Cardiac muscle cell (in vitro differentiated cells and primary cell): ENCODE measurements at places on chromosomes 4 and X.
A peak's percentile ranks its signal among the peaks of the same experiment; 100 is the strongest.

- no peak for DNase-seq
Observed at GRCh38 chr4:95551653-95552052, 2.9 kb upstream of the UNC5C start.

DNA sequence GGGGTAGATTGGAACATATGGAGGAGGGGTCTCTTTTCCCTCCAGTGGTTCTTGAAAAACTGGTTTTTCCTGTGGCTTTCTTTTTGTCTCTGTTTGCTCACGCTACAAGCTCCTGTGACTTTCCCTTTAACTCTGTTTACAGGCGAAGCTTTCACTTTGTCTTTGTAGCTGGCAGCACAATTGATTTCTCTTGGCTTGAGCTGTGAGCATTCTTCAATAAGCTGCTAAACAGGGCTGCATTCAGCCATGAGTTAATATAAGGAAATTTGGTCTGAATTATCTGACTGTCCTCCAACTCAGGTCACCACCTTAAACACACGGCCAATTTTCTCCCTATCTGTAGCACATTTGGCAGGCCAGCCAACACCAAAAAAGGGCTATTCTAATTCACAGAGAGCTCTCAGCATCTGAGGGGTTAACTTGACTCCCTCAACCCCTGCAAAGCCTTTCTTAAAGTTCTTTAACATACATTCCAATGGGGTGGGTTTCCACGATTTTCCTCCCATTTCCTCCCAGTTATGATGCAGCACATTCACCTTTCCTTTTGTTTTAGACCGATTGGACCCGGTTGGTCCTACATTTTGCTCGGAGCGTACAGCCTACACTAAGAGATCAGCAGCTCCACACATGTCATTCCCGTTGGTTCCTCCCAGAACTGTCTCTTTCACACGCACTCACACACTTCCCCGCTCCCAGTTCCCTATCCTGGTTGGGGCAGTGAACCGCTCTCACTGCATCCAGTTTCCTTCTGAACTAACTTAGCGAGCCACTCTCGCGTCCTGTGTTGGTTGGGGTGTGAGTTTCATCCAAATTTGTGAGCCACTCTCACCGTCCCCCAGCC, 45.4 kb downstream of the UGT2A3 start:
- DNase-seq, result no peak

GRCh38 chr4:1033840-1034551, 22.6 kb downstream of the FGFRL1 start:
- DNase-seq, result no peak

- no peak for DNase-seq
Observed at GRCh38 chrX:76159453-76159852, 13.4 kb upstream of the PBDC1 start.

DNA sequence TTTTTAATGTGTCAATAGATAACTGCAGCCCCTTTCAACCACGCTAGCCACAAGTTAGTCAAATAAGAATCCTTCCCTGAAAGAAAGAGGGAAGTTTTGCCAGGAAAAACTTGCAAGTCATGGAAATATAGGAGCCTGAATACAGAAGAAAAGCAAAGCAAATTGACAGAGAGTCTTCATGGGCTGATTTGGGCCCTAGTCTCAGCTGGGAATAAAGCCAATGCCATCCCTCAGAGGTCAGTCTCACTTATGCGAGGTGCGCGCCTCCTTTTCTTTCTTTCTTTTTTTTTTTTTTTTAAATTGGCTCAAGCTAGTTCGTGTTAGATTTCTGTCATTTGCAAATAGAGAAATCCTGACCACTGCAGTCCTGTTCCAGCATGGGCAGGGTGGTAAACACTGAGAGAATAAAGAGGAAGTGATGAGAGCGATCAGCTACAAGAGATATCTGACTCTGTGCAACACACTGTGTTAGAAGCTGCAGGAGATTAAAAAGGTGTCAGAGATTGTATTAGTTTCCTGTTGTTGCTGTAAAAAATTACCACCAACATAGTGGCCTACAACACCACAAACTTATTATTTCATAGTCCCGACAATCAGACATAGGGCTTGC, 299.7 kb downstream of the LDB2 start:
- DNase-seq, result peak; percentile 37

DNA sequence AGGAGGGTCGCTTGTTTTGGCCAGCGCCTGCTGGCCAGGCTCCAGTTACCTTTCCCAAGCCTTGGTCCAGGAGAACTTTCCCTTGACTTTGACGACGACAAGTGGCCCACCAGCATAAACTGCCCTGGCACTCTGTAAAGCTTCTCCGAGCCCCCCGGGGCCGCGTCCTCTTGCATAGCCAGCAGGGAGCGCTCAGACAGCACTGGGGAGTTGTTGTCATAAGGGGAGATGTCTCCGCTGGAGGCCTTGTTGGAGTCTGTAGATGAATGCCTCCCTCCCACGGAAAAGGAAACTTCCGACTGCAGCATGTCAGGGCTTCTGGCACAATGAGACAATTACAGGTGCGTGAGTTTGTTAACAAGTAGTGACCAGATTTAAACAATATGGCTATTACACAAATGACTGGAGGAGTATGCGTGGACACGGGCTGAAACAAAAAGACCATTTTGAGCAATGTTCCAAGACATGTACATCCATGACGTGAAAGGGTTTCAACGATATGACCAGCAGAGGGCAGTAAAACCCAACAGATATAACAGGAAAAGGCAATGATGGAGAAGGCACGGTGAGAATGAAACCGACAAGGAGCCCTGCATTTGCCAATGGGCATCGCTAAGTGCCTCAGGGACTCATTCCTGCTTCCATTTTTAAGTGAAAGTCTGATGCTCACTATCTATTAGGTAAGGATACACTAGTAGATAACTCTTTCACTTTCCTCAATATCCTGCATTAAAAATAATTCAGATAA, 33.0 kb downstream of the HCCS start:
- peak; percentile 86 for DNase-seq

DNA sequence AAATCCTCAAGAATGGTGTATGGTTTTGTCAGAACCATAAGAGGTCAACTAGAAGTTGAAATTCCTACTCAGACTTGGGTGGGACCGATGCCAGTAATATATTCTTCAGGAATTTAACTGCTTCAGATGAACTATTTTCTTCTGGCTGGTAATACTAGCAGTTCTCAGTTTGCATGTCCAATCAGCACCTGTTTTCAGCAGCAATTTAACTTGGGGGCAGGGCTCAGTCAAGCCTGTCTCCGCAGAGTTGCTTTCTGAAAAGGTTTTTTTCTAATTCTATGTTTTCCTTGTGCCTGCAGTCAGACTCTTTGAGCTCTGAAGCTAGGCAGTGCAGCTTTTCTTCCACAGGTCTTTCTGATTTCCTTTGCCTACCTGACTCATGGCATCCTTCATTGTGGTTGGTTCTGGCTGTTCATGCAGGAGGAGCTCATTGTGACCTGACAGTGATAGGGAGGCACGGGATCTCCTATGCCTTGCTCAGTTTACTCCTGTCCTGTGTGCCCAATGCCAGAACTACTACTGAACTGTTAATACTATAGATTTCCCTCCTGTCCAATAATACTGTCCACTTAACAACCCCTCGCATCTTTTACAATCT, 17.3 kb upstream of the FMR1 start:
- peak; percentile 28 for DNase-seq

DNA sequence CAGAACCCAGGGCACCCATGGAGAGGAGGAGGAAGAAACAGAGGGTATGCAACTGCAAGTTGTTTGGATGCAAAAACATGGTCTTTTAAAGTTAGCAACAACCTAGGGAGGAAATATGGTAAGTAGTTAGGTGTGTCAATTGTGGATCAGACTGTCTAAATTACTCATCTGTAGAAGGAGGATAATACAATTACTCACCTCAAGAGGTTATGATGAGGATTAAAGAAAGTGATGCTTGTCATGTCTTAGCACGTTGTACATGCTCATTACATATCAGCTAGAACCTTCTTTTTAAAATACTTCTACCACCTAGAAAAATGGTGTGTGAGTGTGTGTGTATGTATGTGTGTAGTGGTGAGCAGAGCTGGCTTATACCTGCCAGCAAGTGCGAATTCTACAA, 2.3 kb upstream of the C1QTNF7 start:
- no peak for DNase-seq

DNA sequence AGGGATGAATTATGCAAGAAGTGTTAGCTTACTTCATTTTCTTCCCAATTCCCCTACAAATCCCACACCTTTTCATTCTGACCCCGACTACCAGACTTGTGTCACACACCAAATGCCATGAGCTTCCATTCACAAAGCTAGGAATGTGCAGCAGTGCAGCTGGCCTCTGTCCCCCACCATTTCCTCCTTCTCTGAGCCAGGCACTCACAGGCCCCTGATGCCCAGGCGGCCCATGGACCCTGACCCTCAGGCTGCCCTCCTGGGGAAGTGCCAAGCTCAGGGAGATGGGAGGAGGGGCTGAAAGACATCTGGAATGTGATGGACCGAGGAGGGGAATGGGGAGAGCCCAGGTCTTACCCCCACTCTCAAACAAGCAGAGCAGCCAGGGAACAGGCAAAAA, 67.0 kb upstream of the BCOR start:
- no peak for DNase-seq

DNA sequence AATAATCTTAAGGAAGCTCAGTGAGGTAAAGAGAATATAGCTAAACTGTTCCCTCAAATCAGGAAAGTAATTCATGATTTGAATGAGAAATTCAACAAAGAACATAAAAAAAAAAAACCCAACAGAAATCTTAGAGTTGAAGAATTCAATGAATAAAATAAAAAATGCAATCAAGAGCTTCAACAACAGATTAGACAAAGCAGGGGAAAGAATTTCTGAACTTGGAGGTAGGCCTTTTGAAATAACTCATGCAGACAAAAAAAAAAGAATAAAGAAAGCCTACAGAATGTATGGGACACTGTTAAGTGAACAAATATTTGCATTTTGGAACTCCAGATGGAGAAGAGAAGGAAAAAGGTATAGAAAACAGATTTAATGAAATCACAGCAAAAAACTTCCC, 77.9 kb downstream of the CBR4 start:
- DNase-seq, result no peak

GRCh38 chr4:15931451-15932210, 6.9 kb downstream of the FGFBP1 start:
- DNase-seq, result no peak

- DNase-seq, result no peak
Observed at GRCh38 chr4:151882072-151882803, 121.4 kb upstream of the GATB start.

GRCh38 chr4:6031846-6032245, 13.6 kb upstream of the C4orf50 start:
- no peak for DNase-seq

- DNase-seq, result no peak
Observed at GRCh38 chr4:109657854-109658418, 45.3 kb downstream of the CASP6 start.

- DNase-seq, result peak; percentile 67
Observed at GRCh38 chrX:48958635-48959094, 1.3 kb upstream of the OTUD5 start.

- DNase-seq, result no peak
Observed at GRCh38 chrX:50723006-50723405, 91.0 kb downstream of the SHROOM4 start.

DNA sequence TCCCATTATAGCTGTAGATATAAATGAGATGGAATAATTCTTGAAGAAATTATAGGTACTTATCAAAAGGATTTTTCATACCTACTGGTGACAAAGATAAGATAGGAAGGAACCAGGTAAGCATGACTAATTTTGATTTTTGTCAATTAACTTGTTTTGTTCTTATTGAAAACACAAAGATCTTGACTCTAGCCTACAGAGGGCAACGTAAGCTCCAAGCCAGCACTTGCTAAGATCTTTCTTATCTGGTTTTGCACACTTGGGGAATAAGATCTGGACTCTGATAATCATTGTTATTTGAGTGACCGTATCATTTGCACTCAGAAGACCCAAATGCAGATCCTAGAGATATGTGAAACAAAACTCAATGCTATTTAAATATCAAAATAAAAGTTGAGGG, 223.4 kb downstream of the VEGFC start:
- DNase-seq, result no peak
